NCI-H1092 (cell line): ENCODE measurements at places on chromosomes 12 and 14.

- DNase-seq, result no peak
Measured at GRCh38 chr12:68638171-68638570, 27.5 kb downstream of the RAP1B start.

DNA sequence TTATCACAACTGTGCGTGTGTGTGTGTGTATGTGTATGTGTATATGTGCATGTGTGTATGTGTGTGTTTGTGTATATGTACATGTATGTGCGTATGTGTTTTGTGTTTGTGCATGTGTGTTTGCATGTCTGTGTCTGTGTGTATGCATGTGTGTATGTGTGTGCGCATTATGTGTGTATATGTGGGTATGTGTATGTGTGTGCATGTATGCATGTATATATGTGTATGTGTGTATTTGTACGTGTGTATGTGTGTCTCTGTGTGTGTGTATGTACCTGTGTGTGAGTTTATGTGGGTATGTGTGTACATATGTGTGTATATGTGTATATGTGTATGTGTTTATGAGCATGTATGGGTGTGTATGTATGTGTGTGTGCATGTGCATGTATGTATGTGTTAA, 37.6 kb upstream of the PIWIL1 start:
- DNase-seq, result no peak

DNA sequence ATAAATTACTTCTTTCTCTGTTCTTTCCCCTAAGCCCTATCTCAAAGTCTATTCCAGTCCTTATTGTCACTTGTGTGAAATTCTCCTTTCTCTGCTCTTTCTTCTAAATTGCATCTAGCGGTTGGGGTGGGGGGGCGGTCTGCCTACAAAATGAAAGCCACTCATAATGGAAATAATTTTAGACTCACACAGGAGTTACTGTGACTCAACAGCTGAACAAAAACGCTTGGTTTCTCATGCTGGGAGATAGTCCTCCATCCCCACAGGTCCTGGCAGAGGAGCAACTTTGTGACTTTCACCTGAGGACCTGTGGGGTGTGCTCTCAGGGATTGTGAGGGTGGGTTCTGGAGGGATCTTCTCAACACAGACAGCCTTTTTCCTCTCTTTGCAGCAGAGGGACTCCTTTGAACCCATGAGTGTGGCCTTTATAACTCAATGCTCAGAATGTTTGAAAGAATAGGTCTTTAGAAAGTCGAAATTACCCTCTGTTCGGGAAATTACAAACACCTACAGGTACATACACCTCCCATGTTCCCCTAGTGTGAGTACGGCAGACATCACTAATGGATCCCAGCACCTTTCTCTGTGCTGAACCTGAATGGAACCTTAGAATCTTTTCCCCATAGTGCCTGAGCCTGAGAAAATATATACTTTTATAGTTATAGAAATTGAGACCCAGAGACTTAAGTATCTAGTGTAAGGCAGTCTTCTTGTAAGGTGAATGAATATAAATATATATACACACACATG, 109.7 kb downstream of the CHST11 start:
- no peak for DNase-seq

DNA sequence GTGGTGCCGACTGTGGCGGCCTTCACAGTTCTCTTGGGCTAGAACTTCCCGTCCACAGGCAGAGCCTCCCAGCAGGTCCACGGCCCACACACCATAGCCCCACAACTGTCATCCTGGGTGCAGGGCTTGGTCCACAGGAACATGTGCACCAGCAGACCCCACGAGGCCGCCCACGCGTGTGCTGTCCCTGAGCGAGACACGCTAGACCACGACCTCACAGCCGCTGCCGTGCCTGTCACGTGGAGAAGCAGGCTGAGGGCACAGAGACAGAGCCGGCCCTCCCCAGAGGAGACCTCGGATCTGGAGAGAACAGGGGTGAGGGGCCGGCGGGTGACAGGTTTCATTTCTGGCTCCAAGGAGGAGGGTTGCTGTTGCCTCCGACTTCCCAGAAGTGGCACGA, 8.9 kb upstream of the GALNT9 start:
- no peak for DNase-seq

DNA sequence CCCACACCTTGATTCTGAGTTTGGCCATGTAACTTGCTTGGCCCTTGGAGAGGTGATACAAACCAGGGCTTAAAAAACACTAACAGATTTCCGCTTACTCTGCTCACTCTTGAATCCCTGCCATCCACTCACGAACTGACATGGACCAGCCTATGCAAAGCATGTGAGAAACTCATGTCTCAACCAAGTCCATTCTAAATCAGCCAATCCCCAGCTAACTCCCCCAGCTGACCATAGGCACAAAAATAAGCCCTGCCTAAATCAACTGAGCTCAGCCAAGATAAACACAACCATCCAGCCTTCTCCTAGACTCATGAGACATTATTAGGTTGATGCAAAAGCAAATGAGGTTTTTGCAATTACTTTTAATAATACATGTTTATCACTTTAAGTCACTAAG, 353.9 kb upstream of the TBX3 start:
- DNase-seq, result no peak

DNA sequence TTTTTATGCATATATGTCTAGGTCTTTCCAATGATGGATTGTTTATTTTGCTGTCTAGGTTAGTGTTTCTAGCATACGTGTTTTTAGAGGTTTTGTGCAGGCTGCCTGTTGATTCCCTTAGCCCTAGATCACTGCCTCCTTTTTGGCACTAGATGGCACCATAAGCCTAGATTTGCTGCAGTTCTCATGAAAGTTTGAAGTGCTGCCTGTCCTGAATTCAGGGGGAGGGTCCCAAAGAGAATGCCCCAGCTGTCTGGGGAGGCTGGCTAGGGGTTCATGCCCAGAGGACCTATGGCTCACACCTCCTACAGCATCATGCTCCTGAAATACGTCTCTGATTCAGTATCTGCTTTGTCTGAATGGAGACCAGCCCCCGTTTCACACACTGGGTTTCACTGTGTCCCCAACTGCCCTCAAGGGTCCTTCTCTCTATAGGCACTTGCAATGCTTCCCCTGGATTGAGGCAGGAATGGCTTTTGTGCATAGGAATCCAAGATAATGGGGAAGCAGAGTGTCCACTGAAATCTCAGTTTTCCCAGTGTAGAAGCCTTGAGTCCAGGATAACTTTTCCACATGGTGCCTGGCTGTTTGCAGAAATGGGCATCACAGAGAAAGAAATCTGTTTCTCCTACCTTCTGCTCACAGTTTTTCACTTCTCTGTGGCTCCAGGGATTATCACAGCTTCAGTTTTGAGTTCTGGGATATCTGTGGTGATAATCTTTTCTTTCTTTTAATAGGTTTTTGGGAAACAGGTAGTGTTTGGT, 14.2 kb upstream of the TXNRD1 start:
- DNase-seq, result no peak

DNA sequence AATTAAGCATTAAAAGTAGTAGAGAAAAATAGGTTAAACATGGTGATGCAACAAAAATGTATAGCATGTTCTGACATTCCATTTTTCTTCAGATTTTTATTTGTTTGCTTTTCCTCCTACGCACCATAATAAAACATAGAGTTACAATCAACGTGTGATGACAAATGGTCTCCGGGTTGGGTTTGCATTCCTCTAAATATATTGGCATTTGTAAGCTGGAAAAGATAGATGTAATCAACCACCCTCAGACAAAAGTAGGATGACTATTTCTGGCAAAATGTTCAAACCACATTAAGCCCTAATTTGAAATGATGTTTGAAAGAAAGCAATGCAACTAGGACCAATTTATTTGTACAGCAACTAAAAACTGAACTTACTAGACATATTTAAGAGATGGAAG, 58.4 kb downstream of the SLC25A21 start:
- no peak for DNase-seq
